ENCODE measurements at places on chromosomes 5 and 9. TPM values are rescaled to one million over a fixed set of nuclear protein-coding genes. Genes with fewer than 3 reads are reported as not detected.

DNA sequence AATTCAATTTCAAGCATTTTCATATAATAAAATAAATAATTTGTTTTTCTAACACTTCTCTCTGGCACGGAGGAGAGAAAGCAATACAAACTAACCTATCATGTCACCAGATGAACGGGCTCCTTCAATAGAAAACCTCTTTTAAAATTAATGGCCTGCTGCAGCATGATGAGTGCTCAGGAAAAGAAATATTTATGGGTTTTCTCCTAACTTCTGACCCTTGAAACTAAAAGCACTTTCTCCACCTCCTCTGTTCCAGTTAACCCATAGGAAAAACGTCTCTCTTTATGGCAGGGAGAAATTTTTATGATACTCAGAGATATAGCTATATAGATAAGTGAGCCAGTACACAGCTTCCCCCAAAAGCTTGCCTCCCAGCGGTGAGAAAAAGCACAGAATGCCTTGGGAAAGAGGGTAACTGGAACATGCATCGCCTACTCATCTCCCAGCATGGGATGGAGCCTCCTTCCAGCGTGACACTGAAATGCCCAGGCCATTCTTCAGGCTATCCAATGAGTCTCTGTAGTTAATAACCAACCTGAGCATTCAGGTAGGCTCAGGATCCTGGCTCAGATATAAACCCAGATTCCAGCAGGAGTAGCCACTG, 963.0 kb upstream of the DMAC1 start:
- no peak for DNase-seq

Gene FOXD4L6
- not detected for total RNA-seq

GRCh38 chr9:18208166-18209059, 265.5 kb upstream of the ADAMTSL1 start:
- peak; percentile 42 for DNase-seq

DNA sequence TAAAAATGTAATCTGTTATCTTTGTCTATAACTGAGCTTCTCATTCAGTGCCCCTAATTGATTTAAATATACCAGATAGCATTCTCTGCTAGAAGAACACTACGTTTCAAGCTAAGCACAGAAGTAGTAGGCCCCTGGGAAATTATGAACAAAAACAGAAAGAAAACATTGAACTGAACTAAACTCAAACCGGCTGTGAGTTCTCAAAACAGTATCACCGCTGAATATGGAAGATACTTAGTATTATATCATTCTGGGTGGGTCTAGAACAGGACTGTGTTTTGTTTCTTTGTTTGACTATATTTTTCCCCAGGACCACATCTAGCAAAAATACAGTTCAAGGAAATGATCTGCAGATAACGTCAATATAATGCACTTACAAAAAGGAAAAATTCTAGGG, 95.1 kb upstream of the HMHB1 start:
- no peak for DNase-seq

Gene GRIN3A
- 0.09 TPM for total RNA-seq

- peak; percentile 11 for DNase-seq
Observed at GRCh38 chr5:59831326-59832010, 62.1 kb downstream of the PDE4D start.

Gene ADRA1B
- total RNA-seq, result not detected

GRCh38 chr5:169095410-169095960, 205.5 kb downstream of the SLIT3 start:
- no peak for DNase-seq

- DNase-seq, result no peak
Observed at GRCh38 chr5:128464596-128464995, 73.4 kb downstream of the FBN2 start.

DNA sequence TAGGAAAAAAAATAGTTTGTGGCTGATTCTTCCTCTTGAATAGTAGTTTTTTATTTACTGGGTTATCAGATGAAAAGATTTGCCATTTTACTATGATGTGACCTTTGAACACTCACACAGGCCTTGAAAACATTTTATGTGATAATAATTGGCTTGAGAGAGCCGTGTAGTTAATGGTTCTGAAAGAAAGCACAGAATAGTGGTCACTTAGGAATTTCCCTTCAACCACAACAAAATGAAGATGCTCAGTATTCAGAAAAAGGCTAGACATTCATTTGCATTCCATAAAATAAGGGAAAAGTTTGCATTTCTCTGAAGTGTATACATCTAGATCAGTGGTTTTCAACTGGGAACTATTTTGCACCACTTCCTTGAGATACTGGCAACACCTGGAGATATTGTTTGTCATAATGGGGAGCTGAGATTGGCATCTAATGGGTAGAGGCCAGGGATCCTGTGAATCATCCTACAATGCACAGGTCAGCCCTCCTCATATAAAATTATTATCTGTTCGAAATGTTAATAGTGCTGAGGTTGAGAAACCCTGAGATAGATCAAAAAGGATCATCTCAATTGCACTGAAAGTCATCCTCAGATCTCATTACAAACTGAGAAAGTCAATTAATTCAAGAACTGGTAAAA, 446.4 kb upstream of the CCNG1 start:
- DNase-seq, result no peak

Gene GRXCR2
- total RNA-seq, result not detected

DNA sequence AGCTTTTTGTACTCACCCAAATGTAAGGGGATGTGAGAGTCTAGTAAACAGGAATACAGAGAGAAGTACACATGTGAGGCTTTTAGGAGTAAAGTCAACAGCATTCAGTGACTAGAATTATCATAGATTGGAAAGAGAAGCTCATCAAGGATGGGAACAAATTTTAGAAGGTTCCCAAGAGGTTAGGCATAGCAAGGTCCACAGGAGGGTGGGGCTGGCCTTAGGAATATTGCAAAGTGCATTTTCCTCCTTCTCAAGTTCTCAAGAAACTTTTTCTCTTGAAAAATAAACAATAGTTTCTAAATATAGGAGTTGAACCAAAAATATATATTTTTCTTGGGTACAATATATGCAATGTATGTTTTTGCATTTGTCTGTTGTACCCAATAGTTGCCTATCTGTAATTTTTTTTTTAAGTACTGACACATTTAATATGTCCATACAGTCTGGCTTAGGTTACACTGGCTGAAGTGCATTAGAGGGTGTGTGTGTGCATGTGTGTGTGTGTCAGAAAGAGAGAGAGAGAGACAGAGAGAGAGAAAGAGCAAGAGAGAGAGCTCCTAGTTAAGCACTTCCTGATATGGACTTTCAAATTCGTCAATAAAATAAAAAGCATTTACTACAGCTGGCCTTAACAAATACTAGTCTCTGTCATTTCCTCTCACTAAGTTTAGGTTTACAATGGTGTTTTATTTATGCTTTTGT, 62.2 kb downstream of the SNX18 start:
- DNase-seq, result peak; percentile 14

Gene SPINK4
- not detected for total RNA-seq

Gene MYORG
- total RNA-seq, result 1.3 TPM

Gene DPYSL3
- 89.6 TPM for total RNA-seq

DNA sequence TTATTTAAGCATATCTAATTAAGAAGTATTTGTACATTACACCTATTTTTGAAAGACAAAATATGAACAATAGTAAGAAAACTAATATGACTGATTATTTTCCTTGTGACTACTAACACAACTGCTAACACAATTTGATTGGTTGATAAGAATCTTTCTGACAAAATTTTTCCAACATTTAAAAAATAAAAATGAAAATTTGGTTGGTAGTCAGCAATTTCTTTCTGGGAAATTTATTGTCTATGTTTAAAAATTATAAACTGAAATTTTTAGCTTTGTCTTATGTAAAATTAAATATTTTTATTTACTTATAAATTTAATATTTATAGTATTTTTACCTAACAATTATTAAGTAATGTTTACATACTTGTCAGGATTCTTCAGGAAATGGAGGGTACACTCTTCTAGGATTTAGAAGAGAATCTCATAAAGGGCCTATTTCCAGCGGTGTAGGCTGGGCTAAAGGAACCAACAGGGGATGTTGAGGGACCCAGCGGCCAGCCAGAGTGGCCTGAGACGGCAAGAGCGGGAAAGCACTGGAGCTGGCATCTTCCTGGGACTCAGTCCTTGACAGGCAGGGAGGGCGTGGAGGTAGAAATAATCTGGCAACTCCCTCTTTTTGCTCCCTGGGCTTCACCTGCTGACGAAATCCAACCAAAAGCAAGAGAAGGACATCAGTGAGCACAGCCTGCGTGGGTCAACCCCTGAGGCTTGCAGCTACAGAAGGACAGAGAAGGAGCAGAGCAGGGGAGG, 14.7 kb upstream of the FAM120A start:
- no peak for DNase-seq

Gene PDE8B
- total RNA-seq, result not detected

GRCh38 chr5:122118356-122118948, 10.9 kb upstream of the ZNF474 start:
- DNase-seq, result no peak

- DNase-seq, result peak; percentile 49
Observed at GRCh38 chr9:14399756-14400657, 86.1 kb upstream of the NFIB start.

Gene C5orf24
- 18.7 TPM for total RNA-seq

Gene ARHGEF39
- total RNA-seq, result 3.9 TPM
